Muscle of arm (tissue), 14 donors: ENCODE measurements at places on chromosomes 12 and 14.
A peak's percentile ranks its signal among the peaks of the same experiment; 100 is the strongest.

GRCh38 chr14:94599656-94600004 is 12.6 kb upstream of the SERPINA3 start:
- no peak for DNase-seq

DNA sequence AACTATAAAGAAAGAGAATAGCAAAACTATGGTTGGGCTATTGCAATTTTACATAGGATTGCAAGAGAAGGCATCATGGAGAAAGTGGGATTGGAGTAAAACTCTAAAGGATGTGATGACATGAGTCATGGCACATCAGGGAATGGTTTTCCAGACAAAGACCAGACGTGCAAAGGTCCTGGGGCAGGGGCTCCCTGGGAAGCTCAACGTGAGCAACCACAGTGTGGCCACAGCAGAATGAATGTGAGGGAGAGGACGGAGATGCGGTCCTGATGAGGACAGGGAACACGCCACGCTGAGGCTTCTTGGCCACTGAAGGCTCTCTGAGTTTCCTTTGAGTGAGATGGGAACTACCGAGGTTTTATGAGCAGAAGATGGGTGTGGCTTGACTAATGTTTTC is 38.2 kb downstream of the FZD10 start:
- no peak for DNase-seq

DNA sequence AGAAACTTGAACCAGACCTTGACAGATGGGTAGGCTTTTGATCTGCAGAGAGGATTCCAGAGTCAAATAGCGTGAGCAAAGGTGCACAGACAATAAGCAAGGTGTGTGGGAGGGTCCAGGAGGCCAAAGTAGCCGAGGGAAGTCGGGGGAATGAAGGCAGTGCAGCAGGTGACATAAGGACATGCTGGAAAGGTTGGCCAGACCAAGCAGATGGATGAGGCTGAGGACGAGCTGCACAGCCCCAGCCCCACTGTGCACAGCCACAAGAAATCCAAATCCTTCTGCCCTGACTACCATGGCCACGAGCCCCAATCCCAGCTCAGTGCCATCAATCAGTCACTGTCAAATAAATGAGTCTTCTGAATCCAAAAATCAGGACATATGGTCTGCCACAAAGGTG is 5.4 kb downstream of the TTC7B start:
- no peak for DNase-seq

- no peak for DNase-seq
Observed at GRCh38 chr14:30272848-30273832, 285.8 kb upstream of the G2E3 start.

DNA sequence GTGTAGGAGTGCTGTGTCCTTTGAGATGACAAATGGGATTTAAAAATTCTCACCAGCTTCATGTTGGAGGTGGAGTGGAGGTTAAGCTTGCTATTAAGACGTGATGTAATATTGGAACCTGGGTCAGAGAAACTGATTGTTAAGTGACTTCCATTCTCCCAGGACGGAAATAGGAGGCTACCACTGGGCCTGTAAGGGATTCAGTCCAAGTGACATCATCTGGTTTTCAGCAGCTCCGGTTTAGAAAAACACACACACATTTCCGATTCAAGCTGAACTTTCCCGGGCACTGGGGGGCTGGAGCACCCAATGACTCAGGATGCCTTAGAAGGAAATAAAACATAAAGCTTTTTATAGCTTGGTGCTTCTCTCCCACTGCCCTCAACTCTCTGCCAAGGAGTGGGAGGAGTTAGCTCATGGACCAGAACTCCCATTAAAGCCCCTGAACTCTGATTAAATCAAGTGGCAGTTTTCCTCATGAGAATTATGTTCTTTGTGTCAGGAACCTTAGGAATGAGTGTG is 12.4 kb downstream of the CALM1 start:
- peak; percentile 80 for DNase-seq

DNA sequence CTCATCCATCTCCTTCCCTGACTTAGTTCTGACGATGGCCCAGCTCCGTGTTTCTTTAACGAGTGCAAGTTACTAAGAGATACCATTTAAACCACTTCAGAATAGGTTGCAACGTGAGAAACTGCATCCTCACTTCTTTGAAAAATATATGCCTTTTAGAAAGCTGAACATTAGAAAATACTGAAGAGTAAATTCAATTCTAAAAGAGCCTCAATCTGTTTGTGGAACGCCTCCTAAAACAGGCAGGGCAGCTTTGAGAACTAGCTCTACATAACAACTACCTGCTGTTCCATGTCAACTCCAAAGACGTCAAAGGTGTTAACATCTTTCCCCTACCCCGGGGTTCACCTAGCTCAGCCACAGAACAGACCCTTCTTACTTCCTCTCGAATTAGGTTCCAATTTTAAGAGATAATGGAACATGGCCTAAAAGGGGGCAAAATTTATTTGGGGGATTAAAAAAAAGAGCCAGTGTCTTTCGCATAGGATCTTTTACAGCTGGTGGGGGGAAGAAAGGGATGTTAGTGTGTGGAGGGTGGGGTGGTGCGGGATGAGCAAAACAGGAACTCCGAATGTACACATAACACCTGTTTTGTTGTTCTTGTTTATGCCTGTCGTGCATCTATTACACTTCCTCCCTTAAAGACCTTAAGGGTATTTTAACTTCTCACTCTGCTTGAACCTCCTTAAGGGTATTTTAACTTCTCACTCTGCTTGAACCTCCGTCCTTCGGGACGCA is 3.3 kb downstream of the BHLHE41 start:
- no peak for DNase-seq

DNA sequence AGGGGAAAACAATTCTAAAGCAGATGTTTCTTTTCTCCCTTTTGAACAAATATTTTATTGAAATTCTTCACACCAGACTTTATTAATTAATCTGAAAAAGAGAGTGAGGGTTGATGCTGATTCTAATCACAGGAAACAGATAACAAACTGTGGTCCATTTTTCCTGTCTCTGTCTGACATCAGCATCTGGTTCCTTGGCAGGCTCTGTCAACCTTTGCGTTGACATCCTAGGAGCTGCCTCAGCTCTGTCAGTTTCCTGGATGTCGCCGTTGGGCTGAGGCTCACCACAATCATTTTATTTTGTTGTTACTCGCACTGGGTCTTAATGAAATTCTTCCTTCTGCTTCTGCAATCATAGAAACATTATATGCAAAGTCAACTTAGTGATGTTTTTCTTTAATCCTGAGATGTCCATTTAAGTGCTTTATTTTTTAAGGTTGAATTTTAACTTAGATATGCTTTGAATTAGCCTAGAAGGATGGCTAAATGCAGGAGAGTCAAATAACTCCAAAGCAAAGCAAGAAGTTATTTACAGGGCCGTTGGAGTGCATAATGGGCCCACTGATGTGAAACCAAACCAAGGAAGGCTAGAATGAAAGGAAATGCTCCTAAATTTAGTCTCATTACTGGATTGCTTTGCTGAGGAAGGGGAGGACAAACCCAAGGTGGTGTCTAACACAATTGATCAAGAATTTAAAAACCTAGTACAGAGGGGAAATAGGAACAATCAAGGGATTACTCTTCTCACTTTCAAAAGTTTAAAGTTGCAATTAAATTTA is 542.4 kb downstream of the FLRT2 start:
- no peak for DNase-seq
